Aorta (tissue), 5 donors: ENCODE measurements at places on chromosomes 3 and 15. TPM values are rescaled to one million over a fixed set of nuclear protein-coding genes. Genes with fewer than 3 reads are reported as not detected.
A peak's percentile ranks its signal among the peaks of the same experiment; 100 is the strongest.

The ATP2B2 gene
- 0.30 TPM for total RNA-seq

The EHHADH gene
- 6.1 TPM for total RNA-seq

DNA sequence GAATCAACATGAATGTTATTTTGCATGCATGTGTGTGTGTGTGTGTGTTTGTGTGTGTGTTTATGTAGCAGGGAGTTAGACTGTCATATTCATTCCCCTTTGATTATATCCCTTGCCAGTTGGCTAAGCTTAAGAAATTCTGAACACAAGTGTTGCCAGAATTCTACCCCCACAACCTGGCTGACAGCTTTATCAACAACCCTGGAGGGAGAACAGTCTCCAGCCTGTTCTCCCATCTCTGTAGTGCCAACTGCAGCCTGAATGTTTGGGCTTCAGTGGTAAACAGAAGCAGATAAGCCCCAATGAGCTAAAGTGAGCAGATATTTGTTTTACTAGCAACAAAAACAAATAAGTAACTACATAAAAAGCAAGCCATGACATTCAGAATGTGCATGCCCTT lies 162.6 kb upstream of the ABI3BP start:
- no peaks in the 10 kb centered on the region for H3K4me1 ChIP-seq
- H3K27ac ChIP-seq, result no peak overlapping the region
- no peaks in the 10 kb centered on the region for H3K27me3 ChIP-seq
- H3K36me3 ChIP-seq, result no peaks in the 10 kb centered on the region
- no peak for DNase-seq

- H3K27me3 ChIP-seq, result no peaks in the 10 kb centered on the region
- no peak overlapping the region for H3K27ac ChIP-seq
- no peak for DNase-seq
- peaks cover 2% of the 10 kb centered on the region for H3K4me1 ChIP-seq
Observed at GRCh38 chr15:59011262-59011952, 23.9 kb downstream of the RNF111 start.

DNA sequence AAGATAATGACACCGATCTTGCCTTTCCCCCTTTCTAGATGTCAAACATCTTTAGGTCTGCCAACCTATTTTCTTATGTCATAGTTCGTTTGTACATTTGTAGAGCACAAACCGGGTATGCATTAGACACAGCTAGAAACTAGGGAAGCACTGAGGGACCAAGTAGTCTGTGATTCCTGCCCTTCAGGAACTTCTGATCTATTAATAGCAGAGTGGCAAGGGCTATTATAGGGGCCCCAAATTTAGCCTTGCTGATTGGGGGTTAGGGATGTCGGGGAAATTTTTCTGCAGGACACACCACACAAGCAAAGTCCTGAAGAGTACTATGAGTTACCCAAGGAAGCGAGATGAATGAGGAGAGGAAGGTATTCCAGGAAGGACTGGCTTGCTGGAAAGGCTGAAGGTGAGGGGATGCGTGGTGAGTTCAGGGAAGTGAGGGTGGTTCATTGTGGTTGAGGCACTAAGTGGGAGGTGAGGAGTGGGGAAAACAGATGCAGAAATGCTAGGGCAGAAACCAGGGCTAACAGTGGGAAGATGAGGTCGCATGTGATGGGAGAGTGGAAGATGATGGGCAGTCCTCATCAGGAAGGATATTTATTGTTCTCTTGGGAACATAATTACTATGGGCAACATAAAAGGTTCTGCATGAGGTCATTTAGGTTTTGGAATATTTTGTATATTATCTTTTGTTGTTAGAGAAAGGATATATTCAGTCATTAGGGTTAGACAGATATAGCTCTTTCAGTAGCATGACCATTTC lies 144.3 kb downstream of the CMSS1 start:
- peak overlapping the region; percentile 19 for H3K27ac ChIP-seq
- peaks cover 15% of the 10 kb centered on the region for H3K4me1 ChIP-seq
- no peak overlapping the region for H3K4me3 ChIP-seq
- no peaks in the 10 kb centered on the region for H3K27me3 ChIP-seq
- DNase-seq, result no peak

- H3K27ac ChIP-seq, result no peak overlapping the region
- no peaks in the 10 kb centered on the region for H3K4me1 ChIP-seq
- no peaks in the 10 kb centered on the region for H3K27me3 ChIP-seq
- H3K36me3 ChIP-seq, result no peaks in the 10 kb centered on the region
- H3K4me3 ChIP-seq, result no peak overlapping the region
Observed at GRCh38 chr15:52113235-52113634, 660 bp upstream of the BCL2L10 start.

DNA sequence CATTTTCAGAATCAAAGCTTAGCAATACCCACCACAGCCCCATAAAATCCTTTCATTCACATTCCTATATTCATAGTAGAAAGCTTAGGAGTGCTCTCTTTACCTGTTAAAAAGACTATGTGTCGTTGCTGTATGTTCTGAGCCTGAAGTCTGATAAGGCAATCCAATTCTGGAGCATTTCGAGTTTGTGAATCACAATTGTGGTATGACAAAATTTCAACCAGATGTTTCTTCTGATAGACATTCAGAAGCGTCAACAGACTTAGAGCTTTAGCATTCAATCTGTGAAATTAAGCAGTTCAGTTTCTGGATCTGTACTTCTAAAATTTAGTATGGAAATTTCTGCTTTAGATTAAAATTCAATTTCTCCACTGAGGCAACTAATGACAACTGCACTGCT lies 58.3 kb downstream of the TASOR start:
- H3K27ac ChIP-seq, result no peak overlapping the region
- H3K36me3 ChIP-seq, result no peaks in the 10 kb centered on the region
- no peak overlapping the region for H3K4me3 ChIP-seq
- H3K27me3 ChIP-seq, result no peaks in the 10 kb centered on the region
- DNase-seq, result no peak
- no peaks in the 10 kb centered on the region for H3K4me1 ChIP-seq

The FBXO40 gene
- not detected for total RNA-seq

DNA sequence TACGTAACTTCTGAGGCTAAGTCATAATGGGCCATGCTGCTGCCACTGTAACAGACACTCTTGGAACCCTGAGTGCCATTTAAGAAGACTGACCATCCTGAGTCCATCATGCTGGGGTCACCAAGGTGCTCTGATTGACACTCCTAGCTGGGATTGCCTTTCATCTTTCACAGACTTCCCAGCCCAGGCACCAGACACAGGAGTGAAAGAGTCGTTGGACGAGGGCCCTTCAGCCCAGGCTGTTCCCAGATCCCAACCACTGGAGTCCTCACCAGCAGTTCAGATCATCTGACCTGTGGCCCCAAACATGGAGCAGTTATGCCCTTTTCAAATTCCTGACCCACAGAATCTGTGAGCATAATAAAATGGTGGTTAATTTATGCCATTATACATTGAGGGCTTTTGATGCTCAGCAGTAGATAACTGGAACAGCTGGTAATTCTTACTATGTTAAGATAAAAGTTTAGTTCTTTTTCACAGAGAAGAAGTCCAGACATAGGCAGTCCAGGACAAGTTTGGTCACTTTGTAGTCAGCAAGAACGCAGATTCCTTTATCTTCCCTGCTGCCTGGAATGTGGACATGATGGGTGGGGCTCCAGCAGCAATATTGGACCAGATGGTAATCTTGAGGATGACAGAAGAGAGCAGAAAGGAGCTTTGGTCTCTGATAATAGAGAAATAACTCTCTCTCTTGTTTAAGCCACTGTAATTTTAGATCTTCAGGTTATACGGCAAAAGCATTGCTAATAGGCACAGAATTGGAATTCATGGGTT lies 7.3 kb upstream of the EHD4 start:
- no peak overlapping the region for H3K4me3 ChIP-seq
- no peaks in the 10 kb centered on the region for H3K36me3 ChIP-seq
- no peaks in the 10 kb centered on the region for H3K27me3 ChIP-seq
- H3K4me1 ChIP-seq, result no peaks in the 10 kb centered on the region
- no peak overlapping the region for H3K27ac ChIP-seq
- no peak for DNase-seq

The SV2B gene
- 6.4 TPM for total RNA-seq

DNA sequence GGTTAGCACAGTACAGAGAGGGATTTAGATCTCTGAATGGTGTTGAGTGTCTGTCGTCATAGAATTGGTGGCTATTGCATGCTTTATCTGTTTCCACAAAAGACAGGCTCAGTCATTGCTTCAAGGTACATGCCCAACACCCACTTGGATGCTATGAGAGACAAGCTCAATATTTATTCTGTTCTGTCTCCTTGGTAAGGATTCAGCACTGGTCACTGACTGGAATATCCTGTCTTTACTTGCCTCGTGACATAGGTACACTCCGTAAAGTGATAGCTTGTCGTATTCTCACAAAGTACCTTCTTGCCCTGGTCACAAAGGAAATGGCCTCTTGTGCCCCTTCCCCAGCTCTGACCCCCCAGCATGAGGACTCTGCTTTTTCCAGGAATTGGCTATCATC lies 72.8 kb upstream of the CTNNB1 start:
- H3K4me1 ChIP-seq, result no peaks in the 10 kb centered on the region
- H3K4me3 ChIP-seq, result no peak overlapping the region
- no peak for DNase-seq
- no peaks in the 10 kb centered on the region for H3K36me3 ChIP-seq
- H3K27ac ChIP-seq, result no peak overlapping the region
- H3K27me3 ChIP-seq, result no peaks in the 10 kb centered on the region

The ARGFX gene
- total RNA-seq, result not detected
